ENCODE measurements at places on chromosomes 2 and 18.

- no peak for DNase-seq
Measured at GRCh38 chr18:39462436-39462835, 1896.8 kb upstream of the CELF4 start.

DNA sequence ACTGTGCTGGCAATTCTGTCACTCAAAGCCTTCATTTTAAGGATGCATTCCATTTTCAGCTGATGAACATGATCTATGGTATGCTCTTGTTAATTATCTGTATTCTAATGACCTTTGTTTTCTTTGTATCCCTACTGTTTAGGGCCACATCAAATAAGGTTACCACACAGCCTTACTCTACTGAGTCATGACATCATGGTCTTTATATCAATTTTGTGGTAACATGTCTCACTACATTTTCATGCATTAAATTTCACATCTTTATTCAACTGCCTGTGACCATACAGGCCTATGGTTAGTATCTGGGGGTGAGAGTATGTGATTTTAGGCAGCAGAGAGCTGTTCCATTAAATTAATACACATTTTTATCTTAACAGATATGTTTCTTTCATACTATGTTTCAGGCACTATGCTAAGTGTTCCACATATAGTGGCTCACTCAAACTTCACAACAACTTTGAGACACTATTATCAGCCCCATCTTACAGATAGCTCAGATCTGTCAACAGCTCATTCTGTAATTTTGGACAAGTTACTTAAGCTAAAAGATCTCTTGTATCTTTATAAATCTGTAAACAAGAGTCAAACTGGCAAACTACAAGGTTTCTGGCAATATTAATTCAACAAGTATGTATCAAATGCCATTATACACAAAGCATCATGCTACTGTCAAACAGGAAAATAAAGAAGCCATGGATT is 18.0 kb downstream of the LRPPRC start:
- DNase-seq, result no peak

DNA sequence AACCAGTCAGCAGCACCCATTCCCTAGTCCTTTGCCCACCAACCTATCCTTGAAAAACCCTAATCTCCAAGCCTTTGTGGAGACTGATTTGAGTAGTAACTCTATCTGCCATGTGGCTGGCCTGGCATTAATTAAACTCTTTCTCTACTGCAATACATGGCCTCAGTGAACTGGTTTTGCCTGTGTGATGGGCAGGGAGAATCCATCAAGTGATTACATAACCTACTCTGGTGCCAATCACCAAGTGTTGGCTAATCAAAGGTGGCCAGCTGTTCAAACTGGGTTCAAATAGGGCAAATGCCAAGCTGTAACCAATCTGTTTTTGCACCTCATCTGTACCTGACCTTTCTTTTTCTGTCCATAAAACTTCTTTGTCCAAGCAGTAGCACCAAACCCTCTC is 139.8 kb upstream of the XPO1 start:
- DNase-seq, result no peak

- DNase-seq, result no peak
Measured at GRCh38 chr2:72911256-72911655, 6.1 kb upstream of the EMX1 start.

- DNase-seq, result no peak
Measured at GRCh38 chr2:58764338-58765104, 523.4 kb upstream of the FANCL start.

DNA sequence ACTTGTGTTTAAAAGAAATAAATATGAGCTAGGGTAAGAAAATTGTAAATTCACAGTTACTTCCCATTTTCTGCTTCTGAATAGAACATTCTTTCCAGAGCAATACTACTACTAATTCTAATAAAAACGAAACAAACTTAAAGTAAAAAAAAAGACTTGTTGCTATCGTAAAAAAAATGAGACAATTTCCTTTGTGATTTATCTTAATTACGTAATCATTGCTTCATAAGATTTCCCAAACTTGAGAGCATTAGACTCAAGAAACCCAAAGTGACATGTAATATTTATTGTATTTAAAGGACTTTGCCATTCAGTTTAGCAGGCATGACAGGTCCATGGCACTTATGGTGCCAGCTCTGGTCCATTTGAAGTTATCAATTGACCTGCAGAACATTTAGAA is 153.8 kb downstream of the AQP4 start:
- DNase-seq, result no peak

- no peak for DNase-seq
Measured at GRCh38 chr2:163637871-163638270, 97.9 kb downstream of the FIGN start.

DNA sequence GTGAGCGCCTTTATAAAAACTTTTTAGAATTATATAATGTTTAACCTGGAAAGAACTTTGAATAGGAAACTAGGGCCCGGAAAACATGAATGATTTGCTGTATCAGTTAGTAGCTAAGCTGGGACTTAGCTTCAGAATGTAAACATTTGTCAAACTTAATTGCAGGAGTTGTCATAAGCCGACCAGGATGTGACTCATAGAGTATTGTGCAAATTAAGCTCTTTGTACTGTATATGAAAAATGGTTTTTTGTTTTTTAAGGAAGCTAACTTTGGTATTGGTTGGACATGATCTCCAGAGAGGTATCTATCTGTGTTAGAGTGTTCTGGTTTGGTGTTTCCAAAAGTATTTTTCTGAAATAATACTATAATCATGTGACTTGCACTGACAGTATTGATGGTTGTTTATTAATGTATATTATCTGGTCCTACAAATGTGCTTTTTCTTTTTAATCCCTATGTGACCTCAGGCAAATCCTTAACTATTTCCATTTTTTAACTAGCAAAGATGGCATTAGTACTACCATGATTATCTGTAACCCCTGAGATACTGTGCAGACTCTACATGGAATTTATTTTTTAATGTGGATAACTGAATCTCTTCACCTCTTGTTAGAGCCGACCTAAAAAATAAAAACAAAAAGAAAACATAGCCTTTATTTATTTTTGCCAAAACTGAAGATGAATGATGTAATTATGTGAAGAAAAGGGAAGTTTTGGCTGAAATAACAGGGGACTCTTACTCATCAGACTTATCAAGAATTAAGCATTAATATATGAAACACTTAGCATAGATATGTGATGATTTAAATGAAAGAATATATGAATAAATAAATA is 11.7 kb downstream of the YIPF4 start:
- no peak for DNase-seq

DNA sequence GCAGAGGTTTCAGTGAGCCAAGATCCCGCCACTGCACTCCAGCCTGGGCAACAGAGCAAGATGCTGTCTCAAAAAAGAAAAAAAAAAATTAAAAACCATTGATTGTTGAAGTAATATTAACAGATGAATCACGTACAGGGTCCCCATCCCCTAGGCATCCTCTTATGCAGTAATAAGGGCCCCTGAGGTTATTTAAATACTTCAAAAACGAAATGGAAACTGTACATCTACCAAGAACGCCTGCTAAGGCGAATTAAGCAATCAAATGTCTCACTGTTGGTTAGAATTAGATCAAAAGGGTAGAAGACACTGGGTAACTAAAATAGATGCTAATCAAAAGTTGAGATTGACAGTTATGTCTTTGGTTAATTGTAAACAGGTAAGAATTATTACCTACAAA is 7.5 kb downstream of the TRABD2A start:
- no peak for DNase-seq

DNA sequence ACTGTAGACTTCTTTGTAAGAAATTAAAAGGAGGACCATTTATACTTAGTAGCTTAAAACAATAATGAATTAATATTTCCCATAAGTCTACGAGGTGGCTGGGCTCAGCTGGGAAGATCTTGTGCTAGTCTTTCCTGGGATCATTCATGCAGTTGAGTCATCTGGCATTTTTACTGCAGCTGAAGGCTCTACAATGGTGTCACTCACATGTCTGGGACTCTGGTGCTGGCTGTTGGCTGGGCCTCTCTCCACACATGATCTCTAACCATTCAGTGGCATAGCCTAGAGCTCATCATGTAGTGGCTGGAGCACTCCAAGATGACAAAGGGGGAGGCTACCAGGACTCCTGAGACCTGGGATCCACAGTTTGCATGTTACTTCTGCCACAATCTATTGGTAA is 35.5 kb downstream of the CLASP1 start:
- no peak for DNase-seq

- DNase-seq, result no peak
Measured at GRCh38 chr2:184402381-184402780, 195.9 kb upstream of the ZNF804A start.
